Activated CD4-positive, CD25-positive, alpha-beta regulatory T cell treated with anti-CD3 and anti-CD28 coated beads, Interleukin-2, amount 50 U/mL, for 16 hours (primary cell): ENCODE measurements at places on chromosomes 5 and 9.

DNA sequence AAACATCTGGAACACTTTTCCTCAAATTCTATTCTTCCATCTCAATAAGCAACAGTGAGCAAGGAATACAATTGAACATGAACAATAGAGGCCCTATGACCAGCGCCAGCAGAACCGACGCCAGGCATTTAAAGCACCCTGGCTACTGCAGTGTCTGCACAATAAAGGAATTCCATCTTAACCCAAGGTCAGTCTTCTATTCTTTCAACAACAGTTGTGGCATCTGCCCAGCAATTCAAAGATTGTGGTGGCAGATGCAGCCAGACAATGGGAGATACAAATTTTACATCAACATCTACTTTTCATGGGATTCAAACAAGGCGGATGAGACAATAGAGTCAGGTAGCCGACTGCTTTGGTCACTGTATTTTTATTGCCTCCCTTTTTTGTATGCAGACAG is 65.9 kb downstream of the ELL2 start:
- no peak for DNase-seq

DNA sequence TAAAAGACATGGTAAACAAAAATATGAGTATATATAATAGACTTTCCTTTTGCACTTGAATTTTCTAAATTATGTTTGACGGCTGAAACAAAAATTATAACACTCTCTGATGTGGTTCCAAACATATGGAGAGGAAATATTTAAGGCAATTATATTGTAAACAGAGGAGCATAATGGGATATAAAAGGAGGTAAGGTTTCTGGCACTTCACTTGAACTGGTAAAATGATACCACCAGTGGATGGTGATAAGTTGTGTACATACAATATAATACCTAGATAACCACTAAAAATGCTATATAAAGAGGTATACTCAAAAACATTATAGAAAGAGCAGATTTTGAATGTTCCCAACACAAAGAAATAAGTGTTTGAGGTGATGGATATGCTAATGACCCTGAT is 192.9 kb upstream of the RAD23B start:
- no peak for DNase-seq

- no peak for DNase-seq
These were observed 164.5 kb upstream of the NFIB start for GRCh38 chr9:14478175-14479162.

DNA sequence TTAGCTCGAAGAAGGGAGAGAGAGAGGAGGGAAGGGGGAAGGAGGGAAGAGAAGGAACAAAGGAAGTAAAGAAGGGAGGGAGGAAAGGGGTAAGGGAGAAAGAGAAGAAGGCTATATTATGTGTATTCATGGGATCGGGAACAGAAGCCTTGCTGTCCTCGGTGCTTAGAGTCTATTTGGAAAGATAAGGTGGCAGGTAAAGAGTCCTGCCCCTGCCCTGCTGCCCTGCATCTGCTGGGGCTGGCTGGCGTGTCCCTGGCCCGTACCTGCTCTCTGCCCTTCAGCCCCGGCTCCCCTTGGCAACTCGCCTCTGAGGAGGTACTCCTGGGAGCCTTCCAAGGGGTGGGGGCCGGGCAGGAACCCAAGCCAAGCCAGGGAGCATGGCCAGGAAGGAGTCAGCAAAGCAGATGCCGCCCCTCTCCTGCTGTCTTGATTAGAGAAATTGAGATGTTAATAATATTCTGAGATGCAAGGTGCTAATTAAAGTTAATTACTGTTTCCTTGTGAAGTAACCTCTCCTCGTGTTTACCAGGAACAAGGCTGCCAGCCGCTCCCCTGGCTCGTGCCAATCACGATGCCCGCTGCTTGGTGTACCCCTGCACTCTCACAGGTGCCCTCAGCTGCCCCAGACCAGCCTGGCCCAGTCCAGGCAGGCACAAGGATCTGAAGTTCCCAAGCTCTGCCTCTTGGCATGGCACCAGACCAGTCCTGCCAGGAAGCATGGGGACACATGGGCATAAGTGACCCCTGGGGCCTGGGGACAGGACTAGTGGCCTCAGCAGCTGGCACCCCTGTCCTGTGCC is 36.6 kb downstream of the PCDH1 start:
- no peak for DNase-seq

DNA sequence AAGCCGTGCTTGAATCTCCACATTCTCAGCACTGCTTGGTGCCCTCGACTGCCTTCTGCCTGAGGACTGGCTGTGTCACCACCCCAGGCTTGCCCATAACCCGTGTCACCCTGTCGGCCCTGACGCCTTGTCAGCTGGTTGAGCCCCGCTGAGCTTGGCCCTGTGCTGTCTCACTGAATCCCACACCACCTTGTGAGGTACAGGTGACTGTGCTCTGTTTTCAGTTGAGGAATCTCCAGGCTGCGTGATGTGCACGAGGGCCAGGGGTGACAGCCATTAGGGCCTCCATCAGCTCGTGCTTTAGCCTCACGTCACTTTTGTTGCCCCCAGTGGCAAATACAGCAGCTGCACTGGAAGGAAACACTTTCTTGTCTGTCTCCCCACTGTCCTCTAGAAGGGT is 90.7 kb downstream of the CACNA1B start:
- no peak for DNase-seq

GRCh38 chr9:10721301-10721700 is 108.5 kb upstream of the PTPRD start:
- no peak for DNase-seq

DNA sequence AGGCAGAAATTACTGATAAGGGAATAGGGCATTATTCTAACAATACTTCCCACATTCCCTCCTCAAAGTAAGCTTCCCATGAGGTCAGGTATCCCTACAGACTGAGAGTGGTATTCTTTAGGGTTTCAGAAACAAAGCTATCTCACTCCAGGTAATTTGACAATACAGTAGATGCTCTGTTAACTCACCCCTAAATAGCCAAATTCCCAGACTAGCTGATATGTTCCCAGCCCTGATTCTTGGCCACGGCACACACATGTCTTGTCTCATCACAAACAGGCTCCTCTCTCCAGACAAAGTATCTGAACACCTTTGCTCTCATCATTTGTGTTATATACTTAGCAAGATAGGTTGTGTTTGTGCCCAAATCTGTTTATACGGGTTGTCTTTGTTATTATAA is 139.9 kb downstream of the ZNF608 start:
- DNase-seq: no peak
